Liver (tissue), 10 donors: ENCODE measurements at places on chromosomes 4 and X.

GRCh38 chr4:40749717-40750460, at the start of gene NSUN7:
NSUN7 (plus strand) TSS chr4:40749955; CDS start chr4:40750694, 739 bp downstream.
- DNase-seq = peak; percentile 70

- DNase-seq = no peak
Measured at GRCh38 chr4:38500433-38500832, 163.6 kb upstream of the KLF3 start.

- no peak for DNase-seq
Measured at GRCh38 chr4:74092957-74093356, 6.0 kb downstream of the CXCL2 start.

- no peak for DNase-seq
Measured at GRCh38 chr4:185671496-185671895, 136.2 kb upstream of the PDLIM3 start.

- DNase-seq = no peak
Measured at GRCh38 chrX:147958291-147958690, 22.8 kb upstream of the FMR1NB start.

- DNase-seq = no peak
Measured at GRCh38 chrX:23383411-23383810, 48.8 kb downstream of the PTCHD1 start.

GRCh38 chrX:7925867-7926472, 1.2 kb downstream of the PNPLA4 start:
- peak; percentile 39 for DNase-seq

DNA sequence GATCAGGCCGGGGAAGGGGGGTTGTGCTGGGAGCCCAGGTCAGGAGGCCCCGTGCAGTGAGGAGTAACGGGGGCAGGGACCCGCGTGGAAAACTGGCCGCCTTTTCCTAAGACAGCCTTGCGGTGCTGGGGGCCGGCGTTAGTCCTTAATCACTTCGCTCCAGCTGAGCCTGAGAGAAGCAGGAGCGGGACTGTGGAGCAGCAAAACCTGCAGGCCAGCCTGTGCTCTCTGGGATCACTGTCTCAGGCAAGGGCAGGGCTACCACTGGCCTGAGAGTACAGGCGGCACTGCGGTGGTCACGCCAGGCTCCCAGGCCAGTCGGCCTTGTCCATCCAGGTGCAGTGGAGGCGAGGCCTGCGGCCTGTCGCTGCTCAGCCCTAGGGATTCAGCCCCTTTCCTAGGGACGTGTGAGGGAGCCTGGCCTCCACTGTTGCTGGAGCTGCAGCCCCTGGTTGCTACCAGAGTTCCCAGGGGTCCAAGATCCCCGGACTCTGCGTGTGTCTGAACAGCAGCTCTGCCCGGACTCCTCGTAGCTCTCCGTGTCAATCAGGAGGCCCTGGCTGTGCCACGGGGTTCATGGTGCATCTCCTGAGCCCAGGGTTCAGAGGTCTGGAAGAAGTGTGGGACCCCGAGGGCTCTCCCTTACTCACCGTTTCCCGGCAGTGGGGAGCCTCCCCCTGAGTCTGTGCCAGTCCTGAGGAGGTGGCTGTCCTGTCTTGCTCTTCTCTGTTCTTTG, 2141.7 kb upstream of the TENM3 start:
- DNase-seq = no peak

GRCh38 chr4:101689220-101689619, 101.3 kb upstream of the BANK1 start:
- no peak for DNase-seq

- DNase-seq = no peak
Measured at GRCh38 chr4:52512291-52512690, 146.8 kb downstream of the USP46 start.
